ENCODE measurements at places on chromosomes 2 and 18. TPM values are rescaled to one million over a fixed set of nuclear protein-coding genes. Genes with fewer than 3 reads are reported as not detected.

DNAJC5G gene
- 0.39 TPM for polyA plus RNA-seq

EMILIN1 gene
- 80.4 TPM for polyA plus RNA-seq

IL36B gene
- polyA plus RNA-seq, result not detected

DSG1 gene
- 0.08 TPM for polyA plus RNA-seq

SLC11A1 gene
- 0.66 TPM for polyA plus RNA-seq

NTSR2 gene
- polyA plus RNA-seq, result not detected

GPBAR1 gene
- polyA plus RNA-seq, result 1.8 TPM

TTC32 gene
- polyA plus RNA-seq, result 39.7 TPM

LGALSL gene
- polyA plus RNA-seq, result 39.4 TPM

STEAP3 gene
- 1.7 TPM for polyA plus RNA-seq

B3GNT7 gene
- 3.0 TPM for polyA plus RNA-seq

CAPN14 gene
- 0.09 TPM for polyA plus RNA-seq

PRKAG3 gene
- not detected for polyA plus RNA-seq

IL36A gene
- not detected for polyA plus RNA-seq

GATA6 gene
- polyA plus RNA-seq, result 8.1 TPM

CYBRD1 gene
- 206 TPM for polyA plus RNA-seq

SNORC gene
- 1.3 TPM for polyA plus RNA-seq

GFPT1 gene
- polyA plus RNA-seq, result 48.3 TPM

DOK6 gene
- polyA plus RNA-seq, result 18.2 TPM

- no peak for DNase-seq
Measured at GRCh38 chr18:10051877-10052631, 138.2 kb downstream of the VAPA start.

DNA sequence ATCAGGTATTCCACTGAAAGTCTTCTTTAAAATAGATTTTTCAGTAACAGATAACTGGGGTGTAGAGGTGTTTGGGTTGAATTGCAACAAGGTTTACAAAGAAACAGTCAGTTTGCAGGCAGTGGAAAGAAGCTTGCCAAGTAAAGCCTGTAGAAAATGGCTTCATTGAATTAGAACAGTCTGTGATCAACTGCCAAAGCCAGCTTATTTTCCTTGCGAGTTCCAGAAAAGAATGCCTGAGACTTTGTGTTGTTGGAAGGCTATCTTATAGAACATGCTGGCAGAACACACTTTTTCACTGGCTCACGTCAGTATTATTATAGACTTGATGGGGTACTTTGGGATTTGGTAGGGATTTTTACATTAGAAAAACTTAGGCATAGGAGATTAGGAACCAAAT, 601.0 kb downstream of the XIRP2 start:
- no peak for DNase-seq

DNA sequence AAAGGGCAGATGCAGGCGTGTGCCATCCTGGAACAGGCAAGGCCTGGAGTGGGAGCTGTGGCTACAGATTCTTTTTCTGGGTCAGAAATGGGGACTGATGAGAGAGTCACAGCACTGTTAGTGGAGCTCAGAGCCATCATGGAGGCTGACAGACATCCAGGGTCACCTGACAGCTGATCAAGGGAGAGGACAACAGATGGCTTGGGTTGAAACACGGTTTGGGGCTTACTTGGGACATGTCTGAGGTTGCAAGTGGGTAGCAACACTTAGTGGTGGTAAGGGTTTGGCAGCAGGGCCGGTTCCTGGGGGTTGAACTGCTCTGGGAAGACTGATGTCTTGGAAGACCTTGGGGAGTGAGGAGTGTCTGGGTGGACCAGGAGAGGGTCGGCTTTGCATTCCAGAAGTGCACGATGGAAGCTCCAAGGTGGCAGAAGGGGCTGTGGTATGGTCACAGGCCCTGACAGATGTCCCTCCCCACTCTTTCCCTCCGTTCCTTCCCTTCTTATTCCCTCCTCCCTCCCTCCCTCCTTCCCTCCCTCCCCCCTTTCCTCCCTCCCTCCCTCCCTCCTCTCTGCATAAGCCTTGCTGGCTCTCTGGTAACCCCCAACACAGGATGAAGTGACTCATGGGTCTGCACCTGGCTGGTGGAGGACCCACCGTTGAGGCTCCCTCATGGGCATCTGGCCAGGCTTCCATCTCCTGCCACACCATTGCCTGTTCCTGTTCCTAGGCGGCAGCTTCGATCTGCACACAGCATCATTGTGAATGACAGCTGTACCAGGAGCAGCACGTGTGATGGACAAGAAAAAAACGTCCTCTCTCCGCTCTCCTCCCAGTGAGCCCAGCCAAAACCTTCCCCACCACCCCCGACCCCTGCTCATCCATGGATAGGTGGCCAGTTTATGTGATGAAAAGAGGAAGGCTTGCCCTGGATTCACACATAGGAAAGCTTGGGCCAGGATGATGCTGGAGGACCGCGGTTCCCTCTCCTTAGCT, 63.8 kb upstream of the RPL31 start:
- DNase-seq, result no peak

DNA sequence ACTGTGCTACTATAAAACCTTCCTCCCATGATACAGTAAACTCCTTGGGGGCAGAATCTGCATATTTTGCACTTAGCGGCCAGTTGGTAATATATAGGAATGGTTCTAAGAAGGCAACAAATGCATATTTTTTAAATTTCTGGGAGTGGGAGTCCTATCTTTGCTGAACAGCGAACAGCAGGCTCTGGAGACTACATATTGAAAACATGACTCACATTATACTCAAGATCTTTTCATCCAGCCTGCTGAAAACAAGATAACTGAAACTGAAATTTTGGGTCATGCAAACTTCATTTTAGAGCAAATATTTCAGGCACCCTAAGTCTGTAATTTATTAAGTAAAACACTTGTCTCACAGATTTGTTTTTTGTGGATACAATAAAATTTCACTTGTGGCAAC, 122.2 kb downstream of the SATB2 start:
- no peak for DNase-seq

- DNase-seq, result no peak
Measured at GRCh38 chr2:118774458-118775133, 72.9 kb downstream of the EN1 start.

GRCh38 chr2:181627545-181627944, 29.4 kb downstream of the CERKL start:
- no peak for DNase-seq

DNA sequence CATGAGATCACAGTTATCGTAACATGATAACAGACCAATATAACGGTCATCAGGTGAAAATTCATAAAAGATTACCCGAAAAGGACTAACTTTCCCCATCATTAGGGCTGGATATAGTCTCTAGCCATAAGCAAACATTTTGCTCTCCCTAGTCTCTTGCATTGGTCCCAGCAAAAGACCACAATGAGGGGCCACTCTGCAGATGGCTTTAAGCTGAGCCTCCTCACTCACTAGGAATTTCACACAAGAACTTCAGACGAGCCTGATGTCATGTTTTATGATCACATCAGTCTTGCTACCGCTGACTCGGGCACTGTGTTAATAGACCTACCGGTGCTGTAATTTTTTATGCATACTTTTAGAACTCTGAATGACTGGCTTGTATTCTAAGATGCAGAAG, 35.2 kb downstream of the STK17B start:
- no peak for DNase-seq

GRCh38 chr2:25491003-25491696, 149.4 kb upstream of the DNMT3A start:
- no peak for DNase-seq

- no peak for DNase-seq
Measured at GRCh38 chr2:43758739-43759138, 15.1 kb upstream of the DYNC2LI1 start.

DNA sequence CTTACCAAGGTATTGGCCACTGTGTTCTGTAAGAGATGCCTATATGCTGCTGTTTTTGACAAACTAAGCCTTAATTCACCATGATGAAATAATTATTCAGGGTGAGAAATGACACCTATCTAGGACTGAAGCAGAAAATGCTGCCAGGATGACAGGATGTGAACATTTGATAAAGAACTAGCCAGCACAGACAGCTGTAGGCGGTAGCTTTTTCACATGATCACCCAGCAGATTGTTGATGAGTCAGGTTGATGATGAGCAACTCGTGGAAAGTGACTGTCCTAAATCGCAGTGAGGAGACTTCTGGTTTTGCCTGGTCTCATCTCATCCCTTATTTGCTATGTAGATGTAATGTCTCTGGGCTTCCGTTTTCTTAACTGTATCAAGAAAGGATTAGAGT, 144.1 kb downstream of the PRPF40A start:
- no peak for DNase-seq

DNA sequence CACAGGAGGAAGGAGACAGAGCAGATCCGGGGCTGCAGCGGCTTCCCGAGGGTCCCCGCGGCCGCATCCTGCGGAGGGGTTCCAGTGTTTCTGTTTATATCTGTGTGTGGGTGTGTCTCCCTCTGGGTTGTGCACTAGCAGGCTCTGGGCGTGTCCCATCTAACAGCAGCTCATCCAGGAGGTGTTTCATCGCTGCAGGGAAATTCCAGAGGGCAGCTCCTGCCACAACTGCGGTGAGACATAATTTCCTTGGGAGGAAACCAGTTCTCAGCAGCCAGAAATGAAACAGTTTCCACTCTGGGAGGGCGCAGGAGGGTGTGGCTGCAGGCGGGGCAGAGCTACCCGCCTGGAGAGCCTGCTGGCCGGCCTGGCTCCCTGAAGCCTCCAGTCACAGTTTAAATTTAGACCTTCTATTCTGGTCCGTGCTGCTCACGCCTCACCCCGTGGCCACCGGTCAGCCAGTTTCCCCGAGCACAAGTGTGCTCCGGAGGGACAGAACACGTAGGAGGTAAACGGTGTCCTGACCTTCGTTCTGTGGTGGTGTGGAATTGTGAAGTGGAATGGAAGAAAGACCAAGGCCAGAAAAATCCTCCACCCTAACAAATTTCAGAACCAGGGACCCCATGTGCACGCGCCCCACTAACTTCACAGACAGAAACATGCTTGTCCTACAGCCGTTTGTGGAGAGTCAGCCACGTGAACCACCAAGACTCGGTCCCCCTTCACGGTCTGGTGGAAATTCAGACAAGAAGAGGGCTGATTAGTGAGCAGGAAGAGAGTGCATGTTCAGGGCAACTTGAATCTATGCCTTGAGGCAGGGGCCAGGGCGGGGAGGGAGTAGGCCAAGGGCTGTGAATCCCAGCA, 50.2 kb downstream of the TEX44 start:
- DNase-seq, result no peak

DNA sequence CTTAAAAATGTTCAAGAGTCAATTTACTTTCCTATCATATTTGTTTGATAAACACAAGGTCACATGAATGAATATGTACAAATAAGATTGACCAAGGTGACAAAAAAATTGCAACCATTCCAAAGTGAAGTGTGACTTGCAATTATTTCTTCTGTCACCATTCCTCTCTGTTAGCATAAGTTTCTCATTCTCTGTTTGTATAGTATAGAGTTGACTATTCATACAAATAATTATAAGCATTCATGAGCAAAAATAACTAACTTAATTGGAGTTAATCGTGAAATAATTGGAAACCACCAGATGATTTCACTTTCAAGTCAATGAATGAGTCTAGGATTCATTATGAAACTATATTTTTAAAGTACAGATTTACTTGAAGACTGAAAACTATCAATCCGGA, 42.1 kb downstream of the PGAP1 start:
- no peak for DNase-seq

GRCh38 chr2:24457696-24458386, 33.2 kb upstream of the NCOA1 start:
- no peak for DNase-seq

- no peak for DNase-seq
Measured at GRCh38 chr2:24491542-24492420, 727 bp downstream of the NCOA1 start.

- DNase-seq, result no peak
Measured at GRCh38 chr2:16069933-16070647, 129.7 kb downstream of the MYCN start.

DNA sequence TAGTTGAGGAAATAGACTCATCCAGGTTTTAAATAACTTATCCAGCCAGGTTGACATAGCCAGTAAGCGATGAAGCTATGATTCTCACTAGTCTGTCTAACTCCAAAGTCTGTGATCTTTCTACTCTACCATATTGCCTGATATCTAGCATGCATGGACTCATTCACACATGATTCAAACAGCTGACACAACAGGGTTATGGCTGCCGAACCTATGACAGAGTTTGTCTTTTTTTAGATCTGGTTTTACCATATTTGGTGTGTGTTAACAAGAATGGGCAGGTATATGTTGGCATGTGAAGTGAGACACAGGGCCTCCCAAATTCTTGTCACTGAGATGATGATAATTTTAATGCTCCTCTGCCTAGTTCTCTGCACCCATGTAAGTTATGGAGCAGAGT, 210.6 kb downstream of the BABAM2 start:
- DNase-seq, result no peak

GRCh38 chr2:154556146-154556545, 142.3 kb upstream of the KCNJ3 start:
- no peak for DNase-seq

- DNase-seq, result no peak
Measured at GRCh38 chr2:160463245-160463644, 30.4 kb downstream of the RBMS1 start.

DNA sequence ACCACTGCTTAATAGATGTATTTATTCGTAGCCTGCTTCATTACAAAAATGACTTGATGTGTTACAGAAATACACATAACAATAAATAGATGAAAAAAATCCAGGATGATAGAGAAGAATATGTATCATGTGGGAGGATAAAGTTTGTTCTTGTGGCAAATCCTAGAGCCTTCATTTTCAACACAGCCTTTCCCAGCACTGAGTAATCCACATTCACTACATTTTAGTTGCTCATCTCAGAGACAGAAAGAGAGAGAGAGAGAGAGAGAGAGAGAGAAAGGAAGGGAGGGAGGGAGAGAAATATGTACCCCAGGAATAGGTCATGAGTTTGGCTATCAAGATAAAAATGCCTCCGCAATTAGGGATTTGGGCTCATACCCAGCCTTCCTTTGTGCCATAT, 144.3 kb downstream of the RBMS1 start:
- DNase-seq, result no peak

DNA sequence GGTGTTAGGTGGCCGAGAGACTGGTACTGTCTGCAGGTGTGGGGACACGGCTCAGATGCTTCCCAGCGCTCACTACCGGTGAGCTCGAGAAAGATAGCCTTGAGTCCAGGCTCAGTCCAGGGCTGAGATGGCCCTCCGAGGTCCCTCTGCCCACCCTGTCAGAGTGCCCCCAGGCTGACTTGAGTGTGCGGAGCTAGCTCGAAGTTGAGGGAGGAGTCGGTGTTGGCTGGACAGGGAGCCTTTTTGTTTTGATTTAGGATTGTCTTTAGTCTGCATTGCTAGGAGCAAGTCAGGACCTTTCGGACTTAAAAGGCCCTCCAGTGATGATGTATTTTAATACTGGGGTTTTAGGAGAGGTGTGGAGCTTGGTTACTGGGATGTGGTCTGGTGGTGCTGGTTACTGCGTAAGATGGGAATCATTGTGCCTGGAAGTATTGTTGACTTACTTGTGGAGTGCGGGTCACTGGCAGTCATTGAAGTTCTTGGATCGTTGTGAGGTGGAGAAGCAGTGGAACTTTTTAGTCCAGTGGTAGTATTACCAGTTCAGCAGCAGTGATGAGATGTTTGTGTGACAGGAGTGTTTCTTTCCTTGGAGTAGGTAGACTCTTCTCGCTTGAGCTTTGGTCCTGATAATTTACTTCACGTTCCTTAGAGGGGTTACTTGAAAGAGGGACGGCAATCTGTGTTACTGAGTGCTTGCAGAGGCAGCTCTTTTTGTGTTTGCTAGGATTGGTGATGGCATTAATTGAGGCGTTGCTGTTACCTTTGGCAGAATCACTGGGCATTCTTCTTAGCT, 633 bp downstream of the KIAA1328 start:
- peak; percentile 36 for DNase-seq

- no peak for DNase-seq
Measured at GRCh38 chr2:86411396-86411795, 29.8 kb upstream of the KDM3A start.

- DNase-seq, result no peak
Measured at GRCh38 chr2:222950638-222951285, 89.9 kb downstream of the ACSL3 start.
